ENCODE measurements at places on chromosomes 6 and 20. TPM values are rescaled to one million over a fixed set of nuclear protein-coding genes. Genes with fewer than 3 reads are reported as not detected.

Gene TMEM217
- 23.7 TPM for total RNA-seq

Gene LINC00237
- not detected for total RNA-seq

Gene DNAH8
- total RNA-seq: 0.22 TPM

Gene GPX5
- not detected for total RNA-seq

Gene MEP1A
- not detected for total RNA-seq

Gene PRDM13
- not detected for total RNA-seq

Gene SLPI
- total RNA-seq: not detected

Gene PNLDC1
- total RNA-seq: 0.24 TPM

Gene ZNF831
- total RNA-seq: 5.7 TPM

Gene MDFI
- total RNA-seq: not detected

DNA sequence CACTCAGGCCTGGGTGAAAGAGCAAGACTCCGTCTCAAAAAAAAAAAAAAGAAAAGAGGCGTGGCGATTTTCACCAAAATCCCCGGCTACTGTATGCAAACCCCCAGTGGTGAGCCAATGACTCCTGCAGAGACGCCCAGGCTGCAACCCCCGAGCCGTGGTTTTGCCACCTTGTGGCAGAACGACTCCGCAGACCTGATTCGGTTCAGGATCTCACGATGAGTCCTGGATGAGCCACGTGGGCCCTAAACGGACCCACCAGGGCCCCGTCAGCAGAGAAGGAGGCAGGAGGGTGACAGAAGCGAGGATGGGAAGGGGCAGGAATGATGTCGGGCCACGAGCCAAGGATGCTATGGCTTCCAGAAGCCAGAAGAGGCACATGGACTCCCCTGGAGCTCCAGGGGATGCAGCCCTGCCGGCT is 42.5 kb downstream of the SLC2A4RG start:
- no peak overlapping the region for H3K27ac ChIP-seq
- no peaks in the 10 kb centered on the region for H3K4me1 ChIP-seq
- H3K27me3 ChIP-seq: no peaks in the 10 kb centered on the region
- H3K4me3 ChIP-seq: no peak overlapping the region

DNA sequence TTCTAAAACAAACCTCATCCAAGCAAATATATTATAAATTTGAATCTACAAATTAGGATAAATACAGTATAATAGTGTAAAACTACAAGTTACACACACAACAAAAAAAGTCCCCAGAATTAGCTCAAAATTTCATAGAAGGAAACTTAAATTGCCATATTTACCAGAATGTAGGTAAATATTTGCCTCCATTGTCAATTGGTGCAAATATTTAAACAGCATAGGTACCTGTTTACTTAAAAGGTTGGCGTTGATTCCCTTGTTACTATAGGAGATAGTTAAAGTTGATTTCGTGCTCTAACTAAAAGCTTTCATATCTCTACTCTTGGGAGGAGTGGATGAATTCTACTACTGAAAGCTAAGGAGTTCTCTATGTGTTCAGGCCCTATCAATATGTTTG is 111.6 kb upstream of the TENT5A start:
- no peaks in the 10 kb centered on the region for H3K36me3 ChIP-seq
- no peaks in the 10 kb centered on the region for H3K27me3 ChIP-seq
- no peak overlapping the region for H3K4me3 ChIP-seq
- DNase-seq: no peak
- H3K27ac ChIP-seq: no peak overlapping the region

GRCh38 chr20:33391722-33392415 is 9.4 kb downstream of the CDK5RAP1 start:
- no peak overlapping the region for H3K4me3 ChIP-seq
- H3K27me3 ChIP-seq: no peaks in the 10 kb centered on the region
- H3K4me1 ChIP-seq: peaks cover 8% of the 10 kb centered on the region
- no peak for DNase-seq
- no peak overlapping the region for H3K27ac ChIP-seq

- no peak for DNase-seq
- H3K36me3 ChIP-seq: no peaks in the 10 kb centered on the region
- no peaks in the 10 kb centered on the region for H3K4me1 ChIP-seq
- no peak overlapping the region for H3K4me3 ChIP-seq
These were observed 247.0 kb downstream of the ESR1 start for GRCh38 chr6:152054441-152054840.

DNA sequence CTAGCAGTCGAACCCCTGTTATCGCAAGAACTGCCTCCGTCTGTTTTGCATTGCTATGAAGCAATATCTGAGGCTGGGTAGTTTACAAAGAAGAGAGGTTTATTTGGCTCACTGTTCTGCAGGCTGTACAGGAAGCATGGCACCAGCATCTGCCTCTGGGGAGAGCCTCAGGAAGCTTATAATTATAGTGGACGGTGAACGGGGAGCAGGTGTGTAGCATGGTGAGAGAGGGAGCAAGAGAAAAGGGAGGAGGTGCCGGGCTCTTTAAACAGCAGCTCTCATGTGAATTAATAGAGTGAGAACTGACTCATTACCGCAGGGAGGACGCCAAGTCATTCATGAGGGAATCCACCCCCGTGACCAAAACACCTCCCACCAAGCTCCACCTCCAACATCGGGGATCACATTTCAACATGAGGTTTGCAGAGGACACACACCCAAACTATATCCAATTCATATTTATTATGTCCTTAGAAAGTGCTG is 172.6 kb upstream of the KCNG1 start:
- no peak overlapping the region for H3K4me3 ChIP-seq
- H3K36me3 ChIP-seq: no peaks in the 10 kb centered on the region
- H3K27ac ChIP-seq: no peak overlapping the region
- no peaks in the 10 kb centered on the region for H3K4me1 ChIP-seq
- H3K27me3 ChIP-seq: peaks cover 18% of the 10 kb centered on the region

- no peak for DNase-seq
- H3K27me3 ChIP-seq: no peaks in the 10 kb centered on the region
- H3K4me1 ChIP-seq: peaks cover 14% of the 10 kb centered on the region
- peaks cover 8% of the 10 kb centered on the region for H3K36me3 ChIP-seq
These were observed 3.2 kb upstream of the DEF6 start for GRCh38 chr6:35294308-35294945.

GRCh38 chr6:55953335-55953734 is 77.9 kb upstream of the BMP5 start:
- DNase-seq: no peak
- H3K36me3 ChIP-seq: no peaks in the 10 kb centered on the region
- no peak overlapping the region for H3K27ac ChIP-seq
- no peaks in the 10 kb centered on the region for H3K27me3 ChIP-seq
- no peak overlapping the region for H3K4me3 ChIP-seq
- no peaks in the 10 kb centered on the region for H3K4me1 ChIP-seq

DNA sequence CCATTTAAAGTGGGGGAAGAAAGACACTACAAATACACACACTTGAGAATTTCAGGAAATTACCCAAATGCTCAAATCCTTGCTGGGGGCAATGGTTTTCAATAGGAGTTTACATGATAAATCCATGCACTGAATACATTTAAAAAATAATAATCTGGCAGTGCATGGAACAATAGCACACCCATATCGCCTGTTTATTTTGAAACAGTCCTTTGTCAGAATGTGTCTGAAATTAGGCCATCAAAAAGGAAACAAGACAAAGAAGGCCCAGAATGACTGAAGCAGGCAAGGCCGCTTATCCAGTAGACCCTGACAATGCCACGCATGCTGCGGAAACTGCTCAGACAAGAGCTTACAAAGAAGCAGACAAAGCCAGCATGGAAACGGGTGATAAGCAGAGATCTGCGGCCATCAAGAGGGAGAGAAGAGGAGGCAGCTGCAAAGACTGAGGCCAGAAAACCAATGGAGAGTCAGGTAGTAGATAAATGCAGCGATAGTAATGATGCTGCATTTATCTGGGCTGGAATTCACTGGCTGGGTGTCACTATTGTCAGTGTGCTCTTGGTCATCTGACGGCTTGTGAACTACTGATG is 211.9 kb upstream of the CNR1 start:
- H3K4me1 ChIP-seq: no peaks in the 10 kb centered on the region
- no peaks in the 10 kb centered on the region for H3K36me3 ChIP-seq
- no peak overlapping the region for H3K4me3 ChIP-seq
- no peak for DNase-seq
- no peaks in the 10 kb centered on the region for H3K27me3 ChIP-seq

DNA sequence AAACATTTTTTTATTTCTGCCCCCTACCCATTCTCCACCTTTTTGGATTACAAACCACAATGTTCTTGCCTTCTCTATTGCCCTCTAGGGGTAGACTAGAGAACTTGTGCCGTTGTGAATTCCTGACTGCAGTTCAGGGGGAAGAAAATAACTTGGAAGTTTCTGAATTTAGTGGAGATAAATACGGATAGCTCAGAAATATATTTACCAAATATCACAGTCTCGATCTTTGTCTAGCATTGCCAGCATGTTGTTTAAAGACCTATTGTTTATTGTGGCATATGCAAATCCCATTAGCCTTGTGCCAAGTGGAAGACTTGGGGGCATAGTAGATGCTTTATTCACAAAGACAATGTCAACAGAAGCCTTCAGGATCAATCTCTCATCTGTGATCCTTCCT is 154.1 kb upstream of the MMS22L start:
- H3K27me3 ChIP-seq: no peaks in the 10 kb centered on the region
- H3K4me1 ChIP-seq: no peaks in the 10 kb centered on the region
- no peaks in the 10 kb centered on the region for H3K36me3 ChIP-seq
- H3K27ac ChIP-seq: no peak overlapping the region
- no peak for DNase-seq
- H3K4me3 ChIP-seq: no peak overlapping the region

DNA sequence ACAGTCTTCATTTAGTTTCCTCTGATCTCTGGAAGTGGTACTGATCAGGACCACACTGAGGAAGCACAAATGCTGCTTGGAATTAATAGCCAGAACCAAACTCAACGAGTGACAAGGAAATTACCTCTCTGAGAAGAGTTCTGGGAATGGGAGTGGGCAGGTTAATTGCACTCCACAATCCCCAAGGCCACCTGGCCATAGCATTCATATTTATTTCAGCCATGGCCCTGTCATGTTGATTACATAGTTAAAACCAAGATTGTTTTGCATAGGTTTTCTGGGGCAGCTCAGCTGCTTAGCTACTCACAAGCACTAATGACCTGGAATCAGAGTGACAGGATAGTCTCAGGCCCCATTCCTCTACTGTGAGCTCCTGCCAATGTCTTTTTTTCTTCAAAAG is 230.2 kb upstream of the RIMS1 start:
- no peaks in the 10 kb centered on the region for H3K4me1 ChIP-seq
- no peak for DNase-seq
- no peaks in the 10 kb centered on the region for H3K27me3 ChIP-seq
- H3K4me3 ChIP-seq: no peak overlapping the region
- H3K36me3 ChIP-seq: no peaks in the 10 kb centered on the region

GRCh38 chr20:17992224-17992637 is 23.4 kb downstream of the MGME1 start:
- DNase-seq: no peak
- peak overlapping the region; percentile 22 for H3K27ac ChIP-seq
- H3K27me3 ChIP-seq: no peaks in the 10 kb centered on the region
- H3K4me3 ChIP-seq: no peak overlapping the region

DNA sequence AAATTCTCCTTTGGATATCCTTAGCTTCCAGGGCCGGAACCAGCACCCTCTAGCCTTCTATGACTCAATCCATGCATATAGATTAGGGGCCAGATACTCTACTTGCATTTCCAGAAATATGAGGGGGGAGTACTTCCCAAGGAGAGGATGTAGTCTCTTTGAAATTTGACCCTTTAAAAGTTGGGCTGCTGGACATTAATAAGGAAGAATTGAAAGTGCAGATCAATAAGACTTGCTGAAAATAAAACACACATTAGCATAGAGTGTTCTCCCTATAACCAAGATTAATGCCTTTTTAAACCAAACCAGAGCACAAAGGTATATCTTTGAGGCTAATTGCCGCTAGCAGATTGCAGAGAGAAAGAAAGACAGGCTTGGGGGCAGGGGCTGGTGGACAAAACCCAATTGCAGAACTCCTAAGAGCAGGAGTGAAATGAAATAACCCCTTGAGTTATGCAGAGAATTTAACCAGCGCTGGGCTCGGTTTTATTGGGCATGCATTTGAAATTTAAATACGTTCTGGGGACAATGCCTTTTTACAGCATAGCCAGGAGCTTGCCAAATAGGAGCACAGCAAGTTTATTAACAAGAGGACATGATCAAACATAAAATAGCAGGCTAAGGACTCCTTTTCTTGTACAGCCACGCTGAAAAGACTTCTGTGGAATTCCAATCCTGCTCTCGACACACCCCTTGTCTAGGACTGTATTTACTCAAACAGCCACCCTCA is 108.2 kb upstream of the SALL4 start:
- no peak overlapping the region for H3K27ac ChIP-seq
- no peaks in the 10 kb centered on the region for H3K4me1 ChIP-seq
- no peak for DNase-seq
- H3K36me3 ChIP-seq: no peaks in the 10 kb centered on the region

- H3K36me3 ChIP-seq: peaks cover 9% of the 10 kb centered on the region
- DNase-seq: no peak
- no peak overlapping the region for H3K4me3 ChIP-seq
- no peaks in the 10 kb centered on the region for H3K27me3 ChIP-seq
- peaks cover 2% of the 10 kb centered on the region for H3K4me1 ChIP-seq
These were observed 430.3 kb downstream of the TFAP2A start for GRCh38 chr6:9984607-9985006.

GRCh38 chr6:165847407-165848085 is 184.5 kb upstream of the PDE10A start:
- peaks cover 5% of the 10 kb centered on the region for H3K4me1 ChIP-seq
- DNase-seq: no peak
- H3K4me3 ChIP-seq: no peak overlapping the region

- no peak overlapping the region for H3K4me3 ChIP-seq
- no peak for DNase-seq
- H3K27me3 ChIP-seq: no peaks in the 10 kb centered on the region
- H3K36me3 ChIP-seq: peaks cover 15% of the 10 kb centered on the region
- H3K4me1 ChIP-seq: peaks cover 35% of the 10 kb centered on the region
These were observed 148.2 kb downstream of the PREX1 start for GRCh38 chr20:48679599-48679998.

- no peaks in the 10 kb centered on the region for H3K36me3 ChIP-seq
- no peaks in the 10 kb centered on the region for H3K4me1 ChIP-seq
- H3K27me3 ChIP-seq: peaks cover 3% of the 10 kb centered on the region
- no peak overlapping the region for H3K4me3 ChIP-seq
These were observed 127.4 kb upstream of the FAM83B start for GRCh38 chr6:54719131-54719530.

DNA sequence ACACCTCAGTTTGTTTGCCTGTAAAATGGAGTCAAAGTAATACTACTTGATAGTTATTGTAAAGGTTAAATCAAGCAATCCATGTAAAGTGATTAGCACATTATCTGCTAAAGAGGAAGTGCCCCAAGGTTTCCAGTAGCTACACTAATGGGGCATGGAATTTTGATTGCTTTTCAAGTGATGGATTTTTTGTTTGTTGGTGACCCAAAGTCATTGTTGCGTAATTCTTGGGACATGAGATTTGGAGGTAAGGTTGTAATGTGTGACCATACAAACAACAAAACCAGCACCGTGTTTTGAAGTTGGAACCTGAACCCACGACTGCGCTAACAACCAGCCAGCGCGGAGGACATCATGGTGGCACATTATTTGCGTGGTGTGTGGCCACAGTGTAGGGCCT is 17.2 kb downstream of the SYCP2L start:
- no peak overlapping the region for H3K4me3 ChIP-seq
- H3K4me1 ChIP-seq: peaks cover 6% of the 10 kb centered on the region
- no peak for DNase-seq
- H3K36me3 ChIP-seq: no peaks in the 10 kb centered on the region

All from natural killer cell treated with Interleukin-12 subunit alpha and Interleukin-12 subunit beta and Interleukin-15 and Interleukin-18, amount 100 ng/mL, for 72 hours (primary cell).